ENCODE measurements at places on chromosomes 6 and 20.

- DNase-seq, result no peak
Measured at GRCh38 chr6:150144294-150144868, 1.5 kb downstream of the PPP1R14C start.

GRCh38 chr6:129212081-129212480 lies 329.1 kb downstream of the LAMA2 start:
- DNase-seq, result no peak

DNA sequence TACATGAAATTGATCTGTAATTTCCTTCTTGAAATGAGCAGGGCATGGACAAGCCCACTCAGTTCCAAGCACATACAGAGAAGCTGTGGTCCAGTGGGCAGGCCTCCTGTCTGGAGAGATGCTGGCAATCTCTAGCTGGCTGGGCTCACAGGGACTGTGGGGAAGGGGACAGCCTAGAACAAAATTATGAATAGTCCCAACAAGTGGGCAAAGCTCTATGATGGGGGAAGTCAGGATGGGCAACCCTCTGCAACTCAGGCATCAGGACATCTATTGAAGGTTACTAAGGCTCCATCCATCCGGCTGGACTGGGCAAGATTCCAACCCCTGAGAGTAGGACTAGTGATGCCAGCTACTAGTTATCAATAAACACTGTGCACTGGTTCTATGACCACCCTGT lies 40.9 kb downstream of the TRERF1 start:
- DNase-seq, result no peak

- DNase-seq, result no peak
Measured at GRCh38 chr20:2559651-2560050, 23.3 kb downstream of the TMC2 start.

DNA sequence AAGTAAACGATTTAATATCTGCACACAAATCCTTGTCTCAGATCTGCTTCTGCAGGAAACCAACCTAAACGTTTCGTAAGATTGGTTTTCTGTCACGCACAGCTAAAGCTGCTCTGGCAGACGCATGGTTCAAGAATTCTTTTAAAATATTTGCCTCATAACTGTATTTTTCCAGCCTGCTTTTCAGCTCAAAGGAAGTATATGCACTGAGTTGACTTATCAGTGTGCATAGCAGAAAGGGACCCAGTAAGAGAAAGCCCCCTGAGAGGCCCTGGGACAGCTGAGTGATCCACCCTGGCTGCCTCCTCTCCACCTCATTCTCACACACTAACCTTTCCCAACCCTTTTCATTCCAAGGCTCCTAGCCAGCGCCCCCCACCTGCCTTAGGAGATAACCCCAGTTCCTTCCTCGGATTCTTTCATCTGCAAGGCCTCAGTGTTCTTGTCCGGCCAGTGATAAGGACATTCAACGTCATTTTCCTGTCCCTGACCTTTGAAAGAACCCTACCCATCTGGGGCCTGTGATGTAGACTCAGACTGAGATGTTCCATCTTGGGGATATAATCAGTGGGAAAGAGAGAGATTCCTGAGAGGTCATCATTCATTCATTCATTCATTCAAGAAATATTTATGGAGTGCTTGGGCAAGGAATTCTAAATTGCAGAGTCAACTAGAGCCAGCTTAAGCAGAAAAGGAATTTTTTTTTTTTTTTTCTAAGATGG lies 22.4 kb upstream of the SLC9A8 start:
- DNase-seq, result no peak

- no peak for DNase-seq
Measured at GRCh38 chr20:9744551-9744950, 94.3 kb downstream of the PAK5 start.

DNA sequence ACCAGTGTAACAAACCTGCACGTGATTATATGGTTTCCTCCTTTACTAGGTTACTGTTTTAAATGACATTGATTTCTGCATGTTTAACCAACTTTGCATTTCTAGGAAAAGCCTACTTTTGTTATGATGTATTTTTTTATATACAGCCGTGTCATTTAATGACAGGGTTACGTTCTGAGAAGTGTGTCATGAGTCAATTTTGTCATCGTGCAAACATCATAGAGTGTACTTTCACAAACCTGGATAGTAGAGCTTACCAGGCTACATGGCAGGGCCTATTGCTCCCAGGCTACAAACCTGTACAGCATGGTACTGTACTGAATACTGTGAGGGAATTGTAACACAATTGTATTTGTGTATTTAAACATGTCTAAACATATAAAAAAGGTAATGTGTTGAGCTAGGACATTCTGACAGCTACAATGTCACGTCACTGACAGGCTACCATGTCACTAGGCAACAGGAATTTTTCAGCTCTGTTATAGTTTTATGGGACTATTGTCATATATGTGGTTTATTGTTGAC lies 205.3 kb downstream of the PRL start:
- DNase-seq, result no peak

DNA sequence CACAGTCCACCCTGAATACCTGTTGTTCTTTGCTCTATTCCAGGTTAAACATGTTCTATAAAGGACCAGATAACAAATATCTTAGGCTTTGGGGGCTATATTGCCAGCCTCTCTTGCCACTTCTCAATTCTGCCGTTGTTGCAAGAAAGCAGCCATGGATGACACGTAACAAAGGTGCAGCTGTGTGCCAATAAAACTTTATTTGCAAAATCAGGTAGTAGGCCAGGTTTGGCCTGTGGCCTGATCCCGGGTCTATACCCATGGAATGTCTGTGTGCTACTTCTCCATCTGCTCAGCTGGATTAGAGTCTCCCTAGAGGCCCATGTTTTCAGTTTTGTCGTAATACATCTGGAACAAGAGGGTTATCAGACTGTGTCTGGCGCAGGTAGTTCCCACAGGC lies 175.3 kb upstream of the KCNG1 start:
- DNase-seq, result no peak

- DNase-seq, result no peak
Measured at GRCh38 chr20:14838663-14839628, 501.5 kb upstream of the FLRT3 start.

DNA sequence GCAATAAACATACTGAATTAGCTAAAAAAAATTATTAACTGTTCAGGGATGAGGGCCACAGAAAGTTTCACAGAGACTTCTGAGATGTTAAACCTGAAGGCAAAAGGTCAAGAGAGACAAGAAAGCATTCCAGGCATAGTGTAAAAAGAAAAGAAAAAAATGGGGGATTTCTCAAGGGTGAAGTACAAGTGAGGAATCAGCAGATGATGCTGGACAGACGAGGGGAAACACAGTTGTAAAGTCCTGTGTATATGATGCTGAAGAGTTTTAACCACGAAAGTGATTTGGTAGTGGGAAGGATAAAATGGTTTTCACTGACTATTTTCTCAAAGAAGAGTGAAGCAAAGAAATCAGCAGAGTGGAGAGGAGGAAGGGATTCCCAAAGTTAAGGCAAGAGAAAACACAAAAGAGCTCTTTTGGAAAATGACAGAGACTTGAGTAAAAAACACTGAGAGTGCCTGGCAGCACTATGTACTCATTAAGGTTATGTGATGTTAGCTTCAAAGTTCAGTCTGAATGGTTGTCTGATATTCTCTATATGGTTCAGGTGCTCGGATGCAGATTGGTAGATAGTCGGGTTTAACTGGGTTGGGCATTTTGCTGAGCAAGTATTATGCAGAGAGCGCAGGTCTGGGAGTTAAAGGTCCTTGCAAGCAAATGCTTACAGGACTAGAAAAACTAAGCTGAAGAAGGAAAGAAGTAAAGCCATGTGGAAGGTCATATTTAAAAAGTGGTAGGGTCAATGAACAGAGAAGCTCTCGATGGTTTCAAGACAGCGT lies 16.4 kb downstream of the RAB23 start:
- DNase-seq, result no peak

DNA sequence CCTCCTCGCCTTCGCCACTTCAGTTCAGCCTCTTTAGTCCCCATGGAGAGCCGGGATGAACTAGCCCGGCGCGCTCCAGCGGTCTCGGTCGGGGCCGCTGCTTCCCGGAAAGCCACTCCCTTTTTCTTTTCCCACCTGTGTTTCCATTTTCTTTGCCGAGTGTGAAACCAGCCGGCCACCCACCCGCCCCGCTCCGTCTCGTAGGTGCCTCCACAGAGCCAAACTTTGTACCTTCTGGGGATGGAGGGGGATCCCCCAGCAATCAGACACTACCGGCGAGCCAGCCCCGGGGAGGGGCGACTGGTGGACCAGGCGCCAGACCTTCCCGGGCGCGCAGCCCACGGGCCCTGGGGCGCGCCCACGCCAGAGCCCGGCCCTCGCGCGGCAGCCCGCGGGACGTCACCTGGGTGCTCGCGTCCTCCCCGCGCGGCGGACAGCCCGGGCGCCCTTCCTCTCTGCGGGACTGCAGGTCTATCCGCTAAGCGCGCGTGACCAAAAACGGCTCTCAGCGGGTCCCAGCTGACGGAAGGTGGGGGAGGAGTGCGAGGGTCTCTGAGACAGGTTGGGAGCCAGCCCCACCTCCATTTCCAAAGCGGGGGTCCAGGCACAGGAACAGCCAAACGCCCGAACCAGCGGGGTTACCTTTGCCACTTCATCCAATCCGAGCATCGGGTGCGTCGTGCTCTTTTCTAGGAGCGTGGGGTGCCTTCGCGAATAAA lies at the start of gene MCHR2:
Gene MCHR2 (minus strand): TSS at position 691 of the 719 bp plus-strand sequence. CDS start 38,076 bp downstream, outside the sequence.
- DNase-seq, result no peak

GRCh38 chr6:30720738-30721197 lies 616 bp downstream of the TUBB start:
- peak; percentile 41 for DNase-seq

GRCh38 chr6:87798393-87799278 lies 96.6 kb upstream of the AKIRIN2 start:
- DNase-seq, result no peak

- DNase-seq, result no peak
Measured at GRCh38 chr6:126195625-126196236, 144.2 kb upstream of the CENPW start.

DNA sequence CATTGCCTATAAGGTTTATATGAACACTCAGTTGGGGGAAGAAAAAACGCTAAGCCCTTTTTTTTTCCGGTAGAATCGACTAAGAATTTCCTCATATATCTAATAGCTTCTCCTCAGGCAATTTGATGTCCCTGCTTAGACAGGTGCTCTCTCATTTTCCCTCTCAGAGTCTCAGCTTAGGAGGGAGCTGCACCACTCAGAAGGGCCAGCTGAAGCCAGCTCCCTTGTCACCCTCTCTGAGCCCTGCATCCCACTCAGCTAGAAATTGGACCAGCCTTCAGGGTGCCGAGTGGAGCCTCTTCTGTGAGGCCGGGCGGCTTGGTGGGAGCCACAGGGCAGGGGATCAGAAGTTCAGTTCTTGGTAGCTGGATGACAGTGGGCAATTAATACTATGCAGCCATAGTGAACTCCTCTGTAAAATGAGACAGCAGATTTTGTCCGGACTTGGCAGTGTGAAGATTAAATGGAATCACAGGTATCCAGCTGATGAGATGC lies 368.5 kb downstream of the MAFB start:
- DNase-seq, result no peak

DNA sequence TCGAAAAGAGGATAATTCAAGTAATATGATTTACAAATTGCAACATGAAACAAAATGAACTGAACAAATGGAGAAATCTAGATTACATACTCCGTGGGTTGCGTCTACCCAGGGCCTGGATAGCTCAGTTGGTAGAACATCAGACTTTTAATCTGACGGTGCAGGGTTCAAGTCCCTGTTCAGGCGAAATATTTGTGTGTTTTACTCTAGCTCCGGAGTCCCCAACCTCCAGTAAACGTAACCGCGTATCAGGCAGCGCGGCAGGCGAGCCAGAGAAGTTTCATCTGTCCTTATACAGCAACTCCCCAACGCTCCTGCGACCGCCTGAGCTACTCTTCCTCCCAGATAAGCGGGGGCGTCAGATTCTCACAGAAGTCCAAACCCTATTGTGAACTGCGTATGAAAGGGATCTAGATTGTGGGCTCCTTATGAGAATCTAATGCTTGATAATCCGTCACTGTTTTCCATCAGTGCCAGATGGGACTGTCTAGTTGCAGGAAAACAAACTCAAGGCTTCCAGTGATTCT lies 176.1 kb downstream of the TRIM27 start:
- DNase-seq, result no peak

DNA sequence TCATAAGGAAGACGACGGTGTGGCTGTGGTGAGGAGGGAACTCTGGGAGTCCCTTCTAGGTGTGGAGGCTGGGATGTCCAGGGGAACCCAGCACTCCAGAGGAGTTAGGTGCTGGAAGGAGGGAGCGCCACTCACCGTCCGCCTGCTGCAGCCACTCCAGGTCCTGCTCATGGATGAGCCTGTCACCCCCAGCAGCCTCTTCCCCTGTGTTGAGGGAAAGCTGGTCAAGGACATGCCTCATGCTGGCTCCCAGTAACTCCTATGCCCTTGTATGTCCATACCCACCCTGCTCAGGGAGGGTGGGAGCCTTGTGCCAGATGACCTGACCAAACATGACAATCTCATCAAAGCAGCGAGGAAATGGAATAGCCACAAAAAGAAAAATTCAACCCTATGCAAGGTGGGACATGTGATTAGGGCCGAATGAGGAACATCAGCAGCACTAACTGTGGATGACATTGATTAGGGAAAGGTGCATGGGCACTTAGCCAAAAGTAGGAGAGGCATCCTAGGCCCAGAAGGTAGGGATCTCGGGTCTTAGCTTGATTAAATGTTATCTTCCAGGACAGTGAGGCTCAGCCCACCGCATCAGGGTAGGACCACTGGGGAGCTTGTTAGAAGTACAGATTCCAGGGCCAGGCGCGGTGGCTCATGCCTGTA lies 3.0 kb downstream of the DNPH1 start:
- DNase-seq, result no peak

- DNase-seq, result no peak
Measured at GRCh38 chr6:168408504-168409136, 32.4 kb upstream of the SMOC2 start.

DNA sequence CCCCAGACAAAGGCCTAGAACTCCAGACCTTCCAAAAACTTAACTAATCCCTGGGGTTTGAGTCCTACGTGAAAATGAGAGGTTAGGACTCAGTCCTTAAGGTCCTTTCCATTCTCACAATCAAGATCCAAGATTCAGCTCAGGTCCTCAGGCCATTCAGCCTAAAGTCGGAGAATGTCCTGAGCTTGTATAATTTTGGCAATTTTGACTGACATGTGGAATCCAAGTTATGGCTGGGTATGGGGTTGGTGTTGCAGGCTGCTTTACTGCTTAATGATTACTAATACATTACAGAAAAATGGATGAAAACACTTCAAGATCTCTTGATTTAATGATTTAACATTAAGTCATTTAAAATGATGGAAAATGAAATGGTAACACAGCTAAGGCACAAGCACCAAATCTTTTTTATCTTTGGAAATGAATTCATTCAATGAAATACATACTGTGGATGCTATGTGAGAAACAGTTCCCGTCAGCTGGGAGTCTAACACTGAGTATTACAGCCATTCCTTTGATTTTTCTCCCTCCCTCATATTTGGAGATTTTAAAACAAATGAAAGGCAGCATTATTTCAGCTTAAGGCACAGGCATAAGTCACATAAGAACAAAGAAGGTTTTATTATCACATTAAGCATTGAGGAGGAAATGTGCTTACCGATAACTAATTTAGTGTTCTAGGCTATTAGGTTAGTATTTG lies 1.3 kb downstream of the ARHGAP18 start:
- DNase-seq, result no peak

DNA sequence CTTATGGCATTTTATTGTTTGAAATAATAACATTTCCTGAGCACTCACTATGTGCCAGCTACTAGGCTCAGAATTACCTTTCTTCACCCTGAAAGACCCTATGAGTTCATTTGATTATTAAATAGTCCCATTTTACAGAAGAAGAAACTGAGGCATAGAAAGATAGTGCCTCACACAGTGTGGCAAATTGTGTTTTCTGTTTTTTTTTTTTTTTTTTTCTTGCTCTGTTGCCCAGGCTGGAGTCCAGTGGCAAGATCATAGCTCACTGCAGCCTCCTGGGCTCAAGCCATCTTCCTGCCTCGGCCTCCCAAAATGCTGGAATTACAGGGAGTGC lies 59.7 kb upstream of the PTPN1 start:
- no peak for DNase-seq

Measured in esophagus squamous epithelium (tissue), 5 donors.